ENCODE measurements at places on chromosomes 3 and 15.

- DNase-seq: no peak
Observed at GRCh38 chr3:143103652-143104051, 15.9 kb upstream of the CHST2 start.

DNA sequence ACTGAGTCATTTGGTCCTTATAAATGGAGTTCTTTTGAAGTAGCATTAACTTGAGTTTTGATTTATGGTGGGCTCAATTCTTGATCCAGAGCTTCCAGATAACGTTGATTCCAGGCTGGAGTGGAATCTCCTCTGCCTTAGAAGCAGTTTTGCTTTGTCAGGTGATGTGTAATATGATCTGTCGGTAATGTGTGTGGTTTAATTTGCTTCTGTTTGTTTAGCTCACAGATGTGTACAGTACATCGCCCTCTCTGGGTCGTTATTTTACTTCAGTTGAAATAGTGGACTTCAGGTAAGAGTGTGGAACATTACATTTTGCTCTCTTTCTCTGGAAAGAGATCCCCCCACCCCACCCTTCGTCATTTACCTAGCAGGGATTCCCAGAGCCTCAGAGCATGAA, 23.1 kb downstream of the C3orf52 start:
- DNase-seq: no peak

DNA sequence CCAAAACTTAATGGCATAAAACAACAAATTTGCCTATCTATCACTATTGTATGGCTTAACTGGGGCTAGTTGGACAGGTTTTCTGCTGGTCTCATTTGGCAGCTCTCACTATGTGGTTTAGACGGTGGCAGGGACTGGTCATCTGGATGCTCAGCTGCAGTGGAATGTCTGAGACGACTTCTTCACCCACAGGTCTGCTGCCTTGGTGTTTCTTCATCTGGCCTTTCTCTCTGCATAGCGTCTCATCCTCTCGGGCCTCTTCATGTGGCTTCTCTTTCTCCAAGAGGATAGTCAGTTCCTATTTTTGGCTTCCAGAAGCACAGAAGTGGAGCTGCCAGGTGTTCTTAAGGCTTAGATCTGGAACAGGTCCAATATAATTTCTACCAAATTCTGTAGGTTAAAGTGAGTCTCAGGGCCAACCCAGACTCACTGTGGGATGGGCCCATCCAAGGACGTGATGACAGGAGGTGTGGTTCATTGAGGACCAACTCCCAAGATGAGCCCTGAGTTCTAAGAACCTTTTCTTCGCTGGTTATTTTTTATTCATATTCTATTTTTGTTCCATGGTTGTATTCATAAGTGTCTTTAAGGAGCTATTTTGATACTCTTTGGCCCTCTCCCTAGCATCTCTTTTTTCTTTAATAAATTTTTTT, 18.6 kb downstream of the UBE2Q2 start:
- DNase-seq: no peak

- no peak for DNase-seq
Observed at GRCh38 chr3:45955017-45955647, 11.9 kb downstream of the CXCR6 start.

- DNase-seq: no peak
Observed at GRCh38 chr3:55826731-55827496, 339.8 kb upstream of the WNT5A start.

- no peak for DNase-seq
Observed at GRCh38 chr3:76470285-76470684, 569.6 kb upstream of the ROBO2 start.

GRCh38 chr15:79689030-79689429, 207.8 kb downstream of the MTHFS start:
- no peak for DNase-seq

- no peak for DNase-seq
Observed at GRCh38 chr3:16795581-16795980, 89.2 kb upstream of the PLCL2 start.

DNA sequence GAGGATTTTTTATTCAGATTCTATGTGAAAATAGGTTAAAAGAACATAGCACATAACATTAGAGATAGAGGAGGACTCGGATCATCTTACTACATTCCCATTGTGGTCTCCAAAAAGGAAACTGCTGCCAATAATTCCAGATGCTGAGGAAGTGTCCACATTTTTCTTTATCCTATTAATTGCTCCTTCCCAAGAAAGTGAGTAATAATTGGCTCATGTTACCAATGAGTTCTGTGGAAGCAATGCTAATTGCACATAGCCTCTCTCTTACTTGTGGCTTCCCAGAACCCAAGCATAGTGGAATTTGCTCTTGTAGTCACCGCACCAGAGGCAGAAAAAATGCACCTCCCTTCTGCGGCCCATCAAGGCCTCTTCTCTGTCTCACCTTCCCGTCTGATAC, 208.4 kb downstream of the PLOD2 start:
- no peak for DNase-seq

- DNase-seq: no peak
Observed at GRCh38 chr15:60389261-60390077, 8.3 kb downstream of the ANXA2 start.

DNA sequence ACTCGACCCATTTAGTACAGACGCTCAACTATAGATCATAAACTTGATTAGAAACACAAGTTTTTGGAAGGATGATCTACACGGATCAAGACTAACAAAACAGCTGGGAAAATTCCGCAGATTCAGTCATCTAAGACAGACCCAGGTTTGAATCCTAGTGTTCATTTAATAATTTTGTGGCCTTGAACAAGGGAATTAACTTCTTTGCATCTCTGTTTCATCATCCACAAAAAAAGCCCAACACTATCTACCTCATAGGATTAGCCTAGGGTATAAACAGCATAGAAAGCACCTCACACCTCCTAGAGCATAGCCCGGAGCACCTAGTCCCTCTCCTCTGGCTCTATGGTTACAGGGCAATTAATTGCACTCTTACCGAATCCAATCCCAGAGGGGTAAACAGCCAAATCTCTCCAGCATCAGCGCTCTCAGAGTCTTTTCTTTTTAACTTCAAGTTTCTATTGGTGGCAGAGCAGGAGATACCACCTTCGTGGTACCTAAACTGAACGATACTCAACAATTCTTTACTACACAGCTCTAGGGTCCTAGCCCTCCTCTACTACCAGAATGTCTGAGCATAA, 3.5 kb downstream of the TBL1XR1 start:
- no peak for DNase-seq

GRCh38 chr3:195180490-195181112, 90.4 kb downstream of the XXYLT1 start:
- no peak for DNase-seq

DNA sequence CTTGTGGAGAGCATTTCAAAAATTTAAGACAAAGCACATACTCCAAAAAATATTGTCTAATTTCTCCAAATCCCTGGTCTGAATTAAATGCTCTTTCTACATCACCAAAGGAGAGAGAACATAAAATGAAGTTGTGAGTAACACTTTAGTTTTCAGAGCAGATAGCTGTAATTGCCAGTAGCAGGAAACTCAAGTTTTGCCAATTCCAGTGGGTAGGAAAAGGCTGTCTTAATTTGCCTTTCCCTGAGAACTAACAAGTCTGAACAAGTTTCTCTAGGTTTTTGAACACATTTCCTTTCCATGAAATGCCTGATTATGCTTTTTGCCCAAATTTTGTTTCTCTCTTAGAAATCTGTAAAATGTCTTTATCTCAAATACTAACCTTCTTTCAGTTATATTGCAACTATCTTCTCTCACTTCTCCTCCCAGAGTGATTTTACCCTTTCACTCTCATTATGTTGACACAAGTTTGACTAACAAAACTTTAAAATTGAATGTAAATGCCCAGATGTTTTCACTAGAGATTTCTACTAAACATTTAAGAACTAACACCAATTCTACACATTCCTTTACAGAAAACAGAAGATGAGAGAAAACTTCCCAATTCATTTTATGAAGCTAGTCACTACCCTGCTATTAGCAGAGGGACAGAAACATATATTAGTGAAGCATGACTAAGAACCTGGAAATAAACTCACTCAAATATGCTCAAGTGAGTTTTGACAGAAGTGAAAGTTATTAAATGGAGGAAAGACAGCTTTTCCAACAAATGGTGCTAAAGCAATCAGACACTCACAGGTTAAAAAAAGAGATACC, 38.4 kb downstream of the RFX7 start:
- DNase-seq: no peak

All from iPS-NIHi11 (cell line).